Pulmonary artery endothelial cell (primary cell): ENCODE measurements at places on chromosomes 11 and 22. TPM values are rescaled to one million over a fixed set of nuclear protein-coding genes. Genes with fewer than 3 reads are reported as not detected.

Gene C11orf97
- total RNA-seq: not detected in 2 replicates

Gene C11orf91
- total RNA-seq: 0.13 TPM in 1 of 2 replicates, not detected in the other

Gene FAM180B
- 0.07 TPM in 1 of 2 replicates, not detected in the other for total RNA-seq

Gene SLC25A18
- not detected in 2 replicates for total RNA-seq

Gene DEUP1
- total RNA-seq: not detected in 2 replicates

Gene TENM4
- total RNA-seq: under 0.01 TPM in 1 of 2 replicates, not detected in the other

Gene OR5P2
- total RNA-seq: not detected in 2 replicates

Gene CDCA5
- total RNA-seq: 9.0 and 16.0 TPM in 2 replicates

Gene OR52I2
- total RNA-seq: not detected in 2 replicates

Gene FADS3
- 180 and 194 TPM in 2 replicates for total RNA-seq

Gene MAPK8IP1
- total RNA-seq: 5.1 and 5.5 TPM in 2 replicates

Gene TANGO2
- total RNA-seq: 36.4 and 72.1 TPM in 2 replicates

Gene TCN1
- not detected in 2 replicates for total RNA-seq

Gene VPREB1
- not detected in 2 replicates for total RNA-seq

Gene TRIM49
- total RNA-seq: not detected in 2 replicates

Gene SCGB1D2
- not detected in 2 replicates for total RNA-seq

Gene HPS5
- total RNA-seq: 26.6 and 33.8 TPM in 2 replicates

Gene SPTBN2
- 34.0 and 67.0 TPM in 2 replicates for total RNA-seq

Gene SLC22A8
- not detected in 2 replicates for total RNA-seq

Gene SERPING1
- total RNA-seq: 0.11 TPM in 1 of 2 replicates, not detected in the other

Gene SDF2L1
- total RNA-seq: 54.4 and 113 TPM in 2 replicates

Gene GRM5
- total RNA-seq: under 0.01 and 0.04 TPM in 2 replicates

Gene OR52L1
- total RNA-seq: not detected in 2 replicates

Gene NPAS4
- total RNA-seq: not detected in 2 replicates

Gene YPEL4
- 0.14 and 0.20 TPM in 2 replicates for total RNA-seq

Gene EMSY
- total RNA-seq: 9.4 and 12.3 TPM in 2 replicates

Gene ABCC8
- not detected in 2 replicates for total RNA-seq

Gene ANO5
- total RNA-seq: 2.3 and 4.7 TPM in 2 replicates

Gene DUSP8
- 0.40 and 0.71 TPM in 2 replicates for total RNA-seq

Gene AIFM3
- total RNA-seq: 0.07 and 0.56 TPM in 2 replicates

Gene EFEMP2
- 23.9 and 32.8 TPM in 2 replicates for total RNA-seq

Gene OR52N1
- not detected in 2 replicates for total RNA-seq
